ENCODE measurements at places on chromosomes 5 and 9.

GRCh38 chr9:117737721-117738226, 33.6 kb downstream of the TLR4 start:
- no peak for DNase-seq

GRCh38 chr9:76269789-76270188, 124.4 kb downstream of the RFK start:
- DNase-seq = no peak

GRCh38 chr5:143086908-143087637, 316.4 kb downstream of the NR3C1 start:
- DNase-seq = no peak

- no peak for DNase-seq
These were observed 64.9 kb downstream of the GOLPH3 start for GRCh38 chr5:32109236-32109635.

GRCh38 chr5:31192442-31192841, 1.0 kb upstream of the CDH6 start:
- no peak for DNase-seq

- DNase-seq = no peak
These were observed 197.5 kb downstream of the ARHGEF28 start for GRCh38 chr5:73823508-73823925.
